ENCODE measurements at places on chromosomes 11 and 22.

- DNase-seq: no peak
These were observed 65.6 kb downstream of the INSC start for GRCh38 chr11:15180212-15180792.

DNA sequence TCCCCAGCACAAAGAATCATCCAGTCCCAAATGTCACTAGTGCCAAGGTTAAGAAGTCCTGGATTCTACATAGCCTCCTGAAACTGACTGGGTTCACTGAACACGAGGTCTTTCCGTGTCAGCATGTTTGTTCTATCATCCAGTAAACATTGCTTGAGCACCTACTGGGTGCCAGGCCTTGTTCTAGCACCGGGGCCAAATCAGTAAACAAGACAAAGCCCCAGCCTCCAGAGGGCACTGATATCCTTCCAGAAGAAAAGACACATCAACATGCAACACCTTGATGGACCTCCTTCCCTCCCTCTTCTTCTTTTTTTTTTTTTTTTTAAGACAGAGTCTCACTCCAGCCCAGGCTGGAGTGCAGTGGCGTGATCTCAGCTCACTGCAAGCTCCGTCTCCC lies 26.9 kb downstream of the TPST2 start:
- no peak for DNase-seq

DNA sequence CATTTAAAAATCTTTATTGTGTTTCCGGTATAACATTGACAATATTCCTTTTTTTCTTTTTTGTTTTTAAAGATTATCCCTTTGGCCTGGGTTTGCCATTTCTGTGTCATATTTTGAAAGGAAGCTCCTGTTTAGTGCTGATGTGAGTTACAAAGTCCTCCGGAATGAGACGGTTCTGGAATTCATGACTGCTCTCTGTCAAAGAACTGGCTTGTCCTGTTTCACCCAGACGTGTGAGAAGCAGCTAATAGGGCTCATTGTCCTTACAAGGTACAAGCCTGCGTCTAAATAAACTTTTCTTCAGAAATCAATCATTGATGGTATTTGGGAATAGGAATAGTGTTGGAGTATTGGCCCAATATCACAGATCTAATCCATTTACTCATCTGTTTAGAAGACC lies 19.8 kb downstream of the PIWIL4 start:
- DNase-seq: no peak

- no peak for DNase-seq
These were observed 158.4 kb downstream of the TEAD1 start for GRCh38 chr11:12832480-12833224.

GRCh38 chr11:134039726-134040385 lies 29.0 kb upstream of the JAM3 start:
- no peak for DNase-seq

GRCh38 chr11:44601471-44602370 lies 36.3 kb downstream of the CD82 start:
- no peak for DNase-seq
